ENCODE measurements at places on chromosomes 4 and X. TPM values are rescaled to one million over a fixed set of nuclear protein-coding genes. Genes with fewer than 3 reads are reported as not detected.

Gene GPR34
- total RNA-seq, result 1.3 TPM

Gene ODAM
- 2.6 TPM for total RNA-seq

Gene MAGEA2B
- total RNA-seq, result not detected

Gene RBMXL3
- total RNA-seq, result not detected

Gene CFAP47
- not detected for total RNA-seq

Gene MTMR8
- 1.0 TPM for total RNA-seq

GRCh38 chr4:137312257-137312656 lies 220.0 kb downstream of the PCDH18 start:
- DNase-seq, result no peak
- no peak overlapping the region for H3K27ac ChIP-seq
- no peaks in the 10 kb centered on the region for H3K27me3 ChIP-seq
- no peak overlapping the region for H3K4me3 ChIP-seq

DNA sequence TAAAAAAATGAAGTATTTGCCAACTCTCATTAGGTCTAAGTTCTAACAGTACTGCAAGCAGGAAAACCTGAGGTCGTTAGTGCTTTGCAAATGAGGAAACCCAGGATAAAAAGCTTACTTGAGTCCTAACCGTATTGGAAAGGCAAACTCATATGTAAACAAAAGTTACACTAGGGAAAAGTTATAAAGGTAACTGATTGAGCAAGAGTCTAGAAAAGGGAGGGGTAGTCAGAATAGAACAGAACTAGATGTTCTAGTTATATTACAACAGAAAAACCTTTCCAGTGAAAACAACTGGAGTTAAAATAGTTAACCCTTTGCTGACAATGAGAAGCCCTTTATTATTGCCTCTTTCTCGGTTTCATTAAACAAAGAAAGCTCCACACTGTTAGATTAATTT lies 66.4 kb upstream of the MAOA start:
- peaks cover 29% of the 10 kb centered on the region for H3K4me1 ChIP-seq
- H3K4me3 ChIP-seq, result no peak overlapping the region
- no peaks in the 10 kb centered on the region for H3K27me3 ChIP-seq
- no peaks in the 10 kb centered on the region for H3K36me3 ChIP-seq
- peak overlapping the region; percentile 88 for H3K27ac ChIP-seq

GRCh38 chr4:88765729-88766128 lies 68.1 kb upstream of the NAP1L5 start:
- DNase-seq, result no peak
- H3K4me1 ChIP-seq, result peaks cover 11% of the 10 kb centered on the region
- no peaks in the 10 kb centered on the region for H3K36me3 ChIP-seq
- H3K27me3 ChIP-seq, result no peaks in the 10 kb centered on the region
- H3K27ac ChIP-seq, result no peak overlapping the region

DNA sequence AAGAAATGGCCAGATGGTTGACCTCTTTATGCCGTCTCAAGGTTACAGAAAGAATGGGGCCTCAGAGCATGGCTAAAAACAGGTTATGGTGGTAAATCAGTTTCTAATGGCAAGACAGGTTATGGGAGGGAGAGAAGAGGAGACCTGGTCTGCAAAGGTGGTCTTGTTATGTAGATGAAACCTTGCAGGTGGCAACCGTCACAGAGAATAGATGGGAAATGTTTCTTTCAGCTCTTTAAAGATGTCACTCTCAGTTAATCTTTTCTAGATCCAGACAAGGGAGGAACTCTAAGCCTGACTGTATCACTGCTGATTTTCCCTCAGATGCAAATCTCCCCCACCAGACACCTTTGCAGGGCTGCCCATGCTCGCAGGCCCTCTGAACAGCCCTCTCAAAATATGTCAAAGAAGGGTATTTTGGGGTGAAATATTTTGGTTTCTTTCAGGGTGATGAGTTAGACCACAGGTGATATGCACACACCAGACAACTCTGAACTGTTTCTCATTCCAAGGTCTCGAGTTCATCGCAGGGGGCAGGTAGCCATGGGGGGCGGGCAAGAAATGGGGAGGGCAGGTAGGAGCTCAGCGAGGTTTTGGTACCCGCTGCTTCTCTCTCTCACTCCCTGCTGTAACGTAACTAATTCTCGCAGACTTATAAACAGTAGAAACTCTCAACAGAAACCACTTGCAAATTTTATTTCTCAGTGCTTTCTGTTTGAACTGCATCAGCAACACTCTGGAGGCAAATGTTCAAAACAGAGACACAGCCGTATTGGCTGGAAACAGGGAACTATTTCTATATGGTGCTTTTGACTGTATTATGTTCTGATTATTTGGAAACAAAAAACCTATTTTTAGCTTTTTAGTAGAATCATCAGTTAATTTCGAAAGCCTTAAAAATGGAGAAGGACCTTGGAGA lies 32.4 kb downstream of the CASP3 start:
- DNase-seq, result no peak
- H3K4me1 ChIP-seq, result no peaks in the 10 kb centered on the region
- no peak overlapping the region for H3K27ac ChIP-seq
- H3K36me3 ChIP-seq, result no peaks in the 10 kb centered on the region
- H3K4me3 ChIP-seq, result no peak overlapping the region

GRCh38 chrX:97446298-97446882 lies 562.7 kb downstream of the RPA4 start:
- no peak for DNase-seq
- H3K4me3 ChIP-seq, result no peak overlapping the region
- no peaks in the 10 kb centered on the region for H3K4me1 ChIP-seq
- H3K36me3 ChIP-seq, result no peaks in the 10 kb centered on the region

DNA sequence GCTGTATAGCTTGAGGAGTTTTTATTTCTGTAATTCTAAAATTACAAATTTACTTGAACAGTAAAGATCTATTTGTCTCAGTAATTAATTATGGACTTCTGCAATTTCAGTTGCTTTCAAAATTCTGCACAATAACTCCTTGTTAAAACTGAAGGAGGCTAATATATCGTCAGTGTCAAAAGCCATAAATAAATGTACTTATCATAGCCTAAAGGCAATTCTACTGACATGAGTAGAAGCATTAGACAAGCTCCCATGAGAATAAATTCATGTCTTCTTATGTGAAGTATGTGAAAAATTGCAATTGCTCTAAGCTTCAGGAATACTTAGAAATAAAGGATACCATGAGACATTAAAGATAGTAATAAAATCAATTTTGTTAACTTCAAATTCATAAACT lies 381.2 kb upstream of the PCDH10 start:
- no peaks in the 10 kb centered on the region for H3K4me1 ChIP-seq
- no peak for DNase-seq
- no peak overlapping the region for H3K4me3 ChIP-seq
- H3K27me3 ChIP-seq, result no peaks in the 10 kb centered on the region
- no peaks in the 10 kb centered on the region for H3K36me3 ChIP-seq
- no peak overlapping the region for H3K27ac ChIP-seq

- no peaks in the 10 kb centered on the region for H3K27me3 ChIP-seq
- no peak overlapping the region for H3K4me3 ChIP-seq
- no peak for DNase-seq
Observed at GRCh38 chr4:173934933-173935620, 348.4 kb downstream of the FBXO8 start.

DNA sequence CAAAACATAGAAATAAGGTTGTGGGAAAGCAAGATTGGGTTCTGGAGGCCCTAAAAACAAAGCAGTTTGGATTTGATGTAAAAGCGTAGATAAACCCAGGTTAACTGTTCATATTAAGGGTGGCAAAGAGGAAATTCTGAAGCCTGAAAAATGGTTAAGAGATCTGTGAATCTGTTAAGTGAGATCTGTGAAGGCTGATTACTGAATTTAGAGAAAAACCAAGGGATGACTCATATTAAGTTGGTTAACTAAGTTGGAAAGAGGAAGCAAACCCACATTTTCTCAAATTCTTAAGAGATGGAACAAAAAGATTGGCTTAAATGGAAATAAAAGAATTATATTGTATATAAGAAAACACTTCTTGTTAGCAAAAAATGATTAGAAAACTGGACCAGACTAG lies 22.8 kb downstream of the GPAT3 start:
- DNase-seq, result no peak
- H3K4me1 ChIP-seq, result no peaks in the 10 kb centered on the region
- H3K4me3 ChIP-seq, result no peak overlapping the region
- H3K27ac ChIP-seq, result no peak overlapping the region

DNA sequence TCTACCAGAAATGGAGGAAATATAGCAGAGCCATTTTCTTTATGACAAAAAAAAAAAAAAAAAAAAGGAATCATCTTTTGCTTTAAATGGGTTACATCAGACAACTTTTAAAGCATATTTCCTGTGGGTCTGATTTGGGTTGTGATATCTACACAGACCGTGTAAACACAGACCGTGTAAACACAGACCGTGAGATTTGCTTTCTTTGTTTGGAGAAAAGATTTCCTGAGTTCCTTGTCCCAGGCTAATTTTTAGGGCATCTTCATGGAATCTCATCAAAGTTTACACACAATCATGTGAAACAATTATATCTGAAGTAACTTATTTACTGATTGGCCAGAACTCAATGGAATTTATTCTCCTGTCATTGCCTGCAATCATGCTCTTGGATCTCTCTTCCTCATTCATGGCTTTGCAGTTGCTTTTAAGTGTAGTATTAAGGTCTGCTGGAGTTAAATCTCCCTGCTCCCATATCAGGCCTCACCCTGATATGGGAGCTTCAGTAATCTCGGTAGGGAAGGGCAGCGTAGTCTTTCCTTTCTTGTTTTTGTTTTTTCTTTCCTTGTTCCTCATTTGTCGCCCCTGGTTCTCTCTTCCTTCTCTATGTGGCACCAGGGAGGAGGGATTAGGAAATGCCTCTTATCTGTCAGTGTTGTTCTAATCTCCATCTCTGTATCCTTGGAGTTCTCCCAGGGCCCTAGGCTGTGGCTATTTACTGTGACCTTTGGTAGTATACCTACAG lies 248.6 kb upstream of the JADE1 start:
- H3K27ac ChIP-seq, result peak overlapping the region; percentile 57
- H3K4me1 ChIP-seq, result peaks cover 15% of the 10 kb centered on the region
- H3K27me3 ChIP-seq, result no peaks in the 10 kb centered on the region
- H3K4me3 ChIP-seq, result no peak overlapping the region

DNA sequence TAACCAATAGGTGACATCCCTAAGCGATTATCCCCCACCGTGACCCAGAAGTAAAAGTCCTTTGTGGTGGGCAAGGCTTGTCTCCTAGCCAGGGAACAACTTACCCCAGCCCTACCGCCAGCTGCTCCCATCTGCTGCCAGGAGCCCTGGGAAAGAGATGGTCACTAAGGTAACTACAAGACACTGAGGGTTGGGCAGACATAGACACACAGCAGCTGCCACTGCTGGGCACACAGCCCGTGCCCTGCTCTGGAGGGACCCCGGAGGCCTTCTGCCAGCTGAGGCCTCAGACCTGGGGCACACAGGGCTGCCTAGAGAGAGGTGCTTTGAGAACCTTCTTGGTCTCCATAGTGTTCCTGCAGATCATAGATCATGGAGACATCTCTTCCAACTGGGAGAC lies 53.0 kb upstream of the PROM1 start:
- no peak overlapping the region for H3K27ac ChIP-seq
- DNase-seq, result no peak
- no peak overlapping the region for H3K4me3 ChIP-seq

- no peaks in the 10 kb centered on the region for H3K4me1 ChIP-seq
- no peak for DNase-seq
- H3K27ac ChIP-seq, result no peak overlapping the region
- no peak overlapping the region for H3K4me3 ChIP-seq
- no peaks in the 10 kb centered on the region for H3K36me3 ChIP-seq
Observed at GRCh38 chrX:128396601-128397000, 344.4 kb upstream of the ACTRT1 start.

DNA sequence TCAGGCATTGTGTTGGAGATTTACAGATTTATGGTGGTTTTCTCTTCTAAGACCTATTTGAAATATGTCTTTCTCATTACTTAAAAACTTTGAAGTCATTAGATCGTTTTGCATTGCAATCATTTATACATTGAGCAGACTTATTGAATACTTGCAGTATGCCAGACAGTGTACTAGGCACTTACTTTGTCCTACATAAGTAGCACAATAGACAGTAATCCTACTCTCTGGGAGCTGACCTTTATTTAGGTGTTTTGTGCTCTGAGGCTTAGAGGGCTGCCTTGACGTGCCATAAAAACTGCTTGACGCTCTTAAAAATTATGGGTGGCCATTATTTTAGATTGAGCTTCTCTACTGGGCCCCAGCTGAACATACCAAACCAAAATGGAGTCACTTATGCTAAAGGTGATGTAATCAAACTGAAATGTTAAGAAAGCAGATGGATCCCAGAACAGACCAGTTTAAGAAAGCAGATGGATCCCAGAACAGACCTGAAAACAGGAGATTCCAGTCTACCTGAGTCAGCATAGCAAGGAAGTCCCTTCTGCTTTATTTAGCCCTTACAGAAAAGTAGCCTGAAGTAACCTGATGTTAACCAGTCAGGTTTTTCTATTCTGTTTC lies 42.4 kb downstream of the PTTG2 start:
- no peak overlapping the region for H3K27ac ChIP-seq
- no peaks in the 10 kb centered on the region for H3K27me3 ChIP-seq
- peaks cover 14% of the 10 kb centered on the region for H3K4me1 ChIP-seq
- H3K4me3 ChIP-seq, result no peak overlapping the region

GRCh38 chr4:185481401-185481800 lies 9.9 kb upstream of the CCDC110 start:
- no peak for DNase-seq
- no peaks in the 10 kb centered on the region for H3K36me3 ChIP-seq
- H3K4me1 ChIP-seq, result no peaks in the 10 kb centered on the region
- no peaks in the 10 kb centered on the region for H3K27me3 ChIP-seq
- no peak overlapping the region for H3K4me3 ChIP-seq

DNA sequence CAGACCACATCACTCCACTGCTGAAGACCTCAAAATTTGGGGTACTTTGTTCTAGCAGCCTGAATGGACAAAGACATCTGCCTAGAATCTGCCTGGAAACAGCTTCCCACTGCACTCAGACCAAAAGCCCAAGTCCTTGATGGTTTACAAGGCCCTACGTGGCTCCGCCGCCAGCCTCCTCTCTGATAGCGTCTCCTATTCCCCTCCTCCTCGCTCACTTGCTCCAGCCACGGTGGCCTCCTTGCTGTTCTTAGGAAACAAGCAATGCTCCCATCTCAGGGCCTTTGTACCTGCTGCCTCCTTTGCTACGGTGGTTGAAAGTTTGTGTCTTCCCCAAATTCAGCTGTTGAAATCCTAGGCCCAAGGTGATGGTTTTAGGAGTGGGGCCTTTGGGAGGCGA lies 34.7 kb upstream of the SORCS2 start:
- no peak for DNase-seq
- peaks cover 34% of the 10 kb centered on the region for H3K4me1 ChIP-seq
- H3K36me3 ChIP-seq, result no peaks in the 10 kb centered on the region
- H3K27me3 ChIP-seq, result no peaks in the 10 kb centered on the region
- no peak overlapping the region for H3K4me3 ChIP-seq

- no peaks in the 10 kb centered on the region for H3K4me1 ChIP-seq
- no peak for DNase-seq
- no peaks in the 10 kb centered on the region for H3K36me3 ChIP-seq
- H3K27me3 ChIP-seq, result no peaks in the 10 kb centered on the region
Observed at GRCh38 chr4:138952411-138952810, 63.2 kb upstream of the NOCT start.

Data from body of pancreas (tissue), 4 donors.